CD4-positive, alpha-beta T cell treated with Interleukin-1 beta for 1 hour (primary cell): ENCODE measurements at places on chromosomes 6 and 20.
A peak's percentile ranks its signal among the peaks of the same experiment; 100 is the strongest.

- no peak for DNase-seq
Measured at GRCh38 chr6:71737953-71738352, 148.4 kb upstream of the RIMS1 start.

- no peak for DNase-seq
Measured at GRCh38 chr20:62051144-62051543, 14.5 kb downstream of the TAF4 start.

DNA sequence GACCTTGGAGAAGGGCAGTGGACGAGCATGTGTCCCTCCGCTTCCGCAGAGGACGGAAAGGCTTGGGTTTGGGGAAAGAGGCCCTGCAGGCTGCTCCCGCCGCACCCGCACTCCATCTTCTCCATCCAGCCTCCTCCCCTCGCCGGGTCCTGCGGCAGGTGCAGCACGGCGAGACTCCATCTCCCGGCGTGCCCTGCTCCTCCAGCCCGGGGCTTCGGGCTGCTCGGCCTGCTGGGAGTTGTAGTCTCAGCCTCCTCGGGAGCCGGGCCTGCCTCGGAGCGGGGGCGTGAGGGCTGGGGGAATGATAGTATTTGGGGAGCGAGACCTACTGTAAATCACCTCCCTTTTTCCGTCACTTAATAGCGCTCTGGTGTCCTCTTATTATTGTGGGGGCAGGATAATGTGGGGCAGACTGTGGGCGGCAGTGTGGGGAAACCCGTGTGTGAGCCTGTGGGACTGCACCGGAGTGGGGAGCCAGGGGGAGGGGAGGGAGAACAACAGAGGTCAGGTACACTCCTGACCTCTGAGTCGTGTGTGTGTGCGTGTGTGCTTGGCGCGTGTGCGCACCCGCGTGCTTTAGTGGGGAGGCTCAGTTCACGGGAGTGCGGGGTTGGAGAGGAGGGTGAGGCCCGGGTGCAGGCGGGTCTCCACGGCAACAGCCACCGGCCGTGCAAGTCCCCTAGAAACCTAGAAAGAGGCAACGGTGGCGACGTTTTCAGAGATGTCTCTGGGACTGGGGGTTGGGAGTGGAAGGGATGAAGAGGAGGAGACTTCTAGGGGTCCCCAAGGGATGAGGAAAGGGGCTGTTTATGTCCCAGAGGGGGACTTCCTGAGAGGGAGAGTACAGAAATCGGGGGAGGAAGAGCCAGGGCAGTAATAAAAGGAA lies 4.1 kb downstream of the TTBK1 start:
- peak; percentile 82 for DNase-seq

GRCh38 chr6:17103715-17104114 lies 1.9 kb downstream of the STMND1 start:
- DNase-seq = no peak

- DNase-seq = no peak
Measured at GRCh38 chr6:129643968-129644367, 66.0 kb downstream of the ARHGAP18 start.

- no peak for DNase-seq
Measured at GRCh38 chr20:8930726-8931125, 138.2 kb upstream of the PLCB4 start.

DNA sequence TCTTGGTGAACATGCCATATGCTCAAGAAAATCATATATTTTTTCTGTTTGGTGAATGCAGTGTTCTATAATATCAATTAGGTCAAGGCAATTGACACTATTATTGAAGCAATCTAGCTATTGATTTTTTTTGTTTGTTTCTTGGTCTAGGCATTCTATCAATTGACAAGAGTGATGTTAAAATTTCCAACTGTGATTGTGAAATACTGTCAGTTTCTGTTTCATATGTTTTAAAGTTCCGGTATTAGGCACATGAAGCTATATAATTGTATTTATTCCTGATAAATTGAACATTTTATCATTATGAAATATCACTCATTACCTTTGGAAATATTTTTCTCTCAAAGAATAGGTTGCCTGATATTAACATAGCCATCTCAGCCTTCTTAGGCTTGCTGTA lies 653.4 kb downstream of the HDGFL1 start:
- DNase-seq = no peak

DNA sequence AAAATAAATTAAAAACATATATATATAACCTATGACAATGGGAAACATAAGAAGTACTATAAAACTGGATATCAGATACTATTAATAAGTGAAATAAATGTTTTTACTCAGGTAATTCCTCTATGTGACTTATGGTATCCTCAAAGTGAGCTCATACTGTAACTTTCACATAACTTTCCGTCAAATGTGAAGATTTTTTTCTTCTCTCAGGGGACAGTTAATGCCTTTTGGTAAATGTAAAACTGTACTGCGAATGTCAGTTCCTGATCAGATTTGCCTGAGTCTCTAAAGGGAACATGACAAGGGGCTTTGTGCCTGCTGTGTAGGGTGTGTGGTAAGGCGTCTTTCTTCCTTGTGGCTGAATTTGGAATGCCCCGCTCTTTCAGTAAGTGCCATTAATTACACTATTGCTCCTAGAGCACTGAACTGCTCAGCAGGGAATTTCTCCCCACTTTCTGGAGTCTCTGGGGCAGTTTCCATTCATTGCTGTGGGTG lies 271.8 kb downstream of the PRL start:
- no peak for DNase-seq

DNA sequence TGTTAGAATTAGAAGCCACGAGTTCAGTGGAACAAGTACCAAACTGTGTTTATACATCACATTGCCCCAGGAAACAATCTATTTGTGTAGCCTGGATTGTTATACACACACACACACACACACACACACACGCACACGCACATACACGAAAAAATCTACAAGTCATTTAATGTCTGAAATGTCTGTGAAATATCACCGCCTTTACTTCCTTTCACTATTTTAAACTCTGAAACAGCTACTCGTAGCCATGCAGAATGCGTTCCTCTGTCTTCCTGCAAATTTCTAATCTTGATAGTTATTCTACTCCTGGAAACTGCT lies 84.4 kb upstream of the SCAF8 start:
- no peak for DNase-seq

DNA sequence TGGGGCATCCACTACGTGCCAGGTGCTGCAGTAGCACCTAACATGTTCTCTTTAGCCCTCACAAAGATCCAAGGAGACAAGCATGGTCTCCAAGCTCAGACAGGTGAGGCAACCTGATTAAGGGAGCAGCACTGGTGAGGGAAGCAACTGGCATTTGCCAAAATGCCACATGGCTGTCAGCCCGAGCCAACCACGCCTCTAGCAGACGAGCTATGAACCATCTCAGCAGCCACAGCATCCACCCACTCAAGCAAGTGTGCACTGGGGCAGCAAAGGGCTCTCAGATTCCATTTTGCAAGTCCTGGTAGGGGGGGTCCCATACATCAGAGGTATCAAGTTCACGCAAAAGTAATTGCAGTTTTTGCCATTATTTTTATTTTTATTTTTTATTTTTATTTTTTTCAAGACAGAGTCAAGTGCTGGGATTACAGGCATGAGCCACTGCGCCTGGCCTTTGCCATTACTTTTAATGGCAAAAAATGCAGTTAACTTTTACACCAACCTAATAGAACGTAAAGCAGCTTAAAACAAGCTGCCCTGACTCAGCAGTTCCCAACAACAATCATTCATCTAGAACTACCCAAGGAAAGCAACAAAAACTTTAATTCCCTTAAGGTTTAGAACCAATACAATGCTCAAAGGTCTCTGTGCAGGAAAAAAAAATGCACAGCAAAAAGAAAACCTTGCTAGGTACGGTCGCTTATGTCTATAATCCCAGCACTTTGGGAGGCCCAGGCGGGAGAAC lies 36.3 kb upstream of the SPDEF start:
- DNase-seq = no peak

DNA sequence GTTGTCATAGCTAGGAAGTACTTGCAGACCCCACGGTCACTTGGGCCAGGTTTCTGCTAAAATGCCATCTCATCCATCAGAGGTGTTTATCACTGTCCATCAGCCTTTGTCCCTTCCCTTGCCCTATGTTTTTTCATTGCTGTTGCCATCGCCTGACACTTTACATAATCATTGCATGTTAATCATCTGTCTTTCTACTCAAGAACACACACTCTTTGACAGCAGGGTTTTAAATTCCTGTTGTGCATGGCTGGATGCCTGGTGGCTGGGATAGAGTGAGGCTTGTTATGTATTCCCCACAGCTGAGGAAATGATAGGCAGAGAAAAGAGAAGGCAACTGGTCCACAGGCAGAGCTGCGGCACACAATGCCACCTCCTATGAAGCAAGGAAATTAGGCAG lies 11.7 kb upstream of the C6orf118 start:
- DNase-seq = no peak

- DNase-seq = no peak
Measured at GRCh38 chr20:40770564-40771307, 81.7 kb upstream of the MAFB start.

- no peak for DNase-seq
Measured at GRCh38 chr6:156689656-156690055, 87.5 kb upstream of the ARID1B start.

DNA sequence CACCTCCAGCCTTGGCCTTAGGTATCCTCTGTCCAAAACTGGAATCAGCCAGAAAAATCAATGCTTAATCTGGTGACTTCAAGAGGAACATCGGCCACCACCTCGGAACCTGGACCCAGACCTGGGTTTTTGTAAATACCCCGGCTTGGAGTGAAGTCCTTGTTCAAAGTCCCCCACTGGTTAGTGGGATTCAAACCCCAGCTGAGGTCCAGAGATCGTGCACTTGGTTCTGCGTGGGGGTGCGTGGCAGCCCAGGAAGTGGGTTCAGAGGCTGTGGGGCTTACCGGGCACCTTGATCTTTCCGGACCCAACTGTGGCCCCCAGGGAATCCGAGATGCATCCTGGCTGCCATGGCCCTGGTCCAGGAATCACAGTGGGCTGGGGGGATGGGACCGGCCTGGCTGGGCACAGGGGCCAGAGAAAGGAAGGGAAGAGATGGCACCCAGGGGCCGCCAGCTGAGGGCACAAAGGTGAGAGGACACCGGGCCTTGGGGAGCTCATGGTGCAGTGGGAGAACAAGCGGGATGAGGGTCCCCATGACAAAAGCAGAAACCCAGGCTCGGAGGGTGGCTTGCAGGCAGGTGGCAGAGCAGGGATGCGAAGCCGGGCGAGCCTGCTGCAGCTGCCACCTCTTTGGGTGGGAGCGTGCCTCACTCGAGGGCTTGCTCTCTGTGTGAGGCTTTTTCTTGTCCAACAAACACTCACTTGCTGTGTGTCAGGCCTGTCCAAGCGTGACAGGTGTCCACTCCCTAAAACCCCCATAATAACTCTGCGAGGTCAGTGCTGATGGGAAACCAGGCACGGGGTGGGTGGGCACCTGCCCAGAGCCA lies 27.7 kb downstream of the ZBP1 start:
- no peak for DNase-seq

GRCh38 chr6:30465595-30466306 lies 23.6 kb upstream of the HLA-E start:
- no peak for DNase-seq

DNA sequence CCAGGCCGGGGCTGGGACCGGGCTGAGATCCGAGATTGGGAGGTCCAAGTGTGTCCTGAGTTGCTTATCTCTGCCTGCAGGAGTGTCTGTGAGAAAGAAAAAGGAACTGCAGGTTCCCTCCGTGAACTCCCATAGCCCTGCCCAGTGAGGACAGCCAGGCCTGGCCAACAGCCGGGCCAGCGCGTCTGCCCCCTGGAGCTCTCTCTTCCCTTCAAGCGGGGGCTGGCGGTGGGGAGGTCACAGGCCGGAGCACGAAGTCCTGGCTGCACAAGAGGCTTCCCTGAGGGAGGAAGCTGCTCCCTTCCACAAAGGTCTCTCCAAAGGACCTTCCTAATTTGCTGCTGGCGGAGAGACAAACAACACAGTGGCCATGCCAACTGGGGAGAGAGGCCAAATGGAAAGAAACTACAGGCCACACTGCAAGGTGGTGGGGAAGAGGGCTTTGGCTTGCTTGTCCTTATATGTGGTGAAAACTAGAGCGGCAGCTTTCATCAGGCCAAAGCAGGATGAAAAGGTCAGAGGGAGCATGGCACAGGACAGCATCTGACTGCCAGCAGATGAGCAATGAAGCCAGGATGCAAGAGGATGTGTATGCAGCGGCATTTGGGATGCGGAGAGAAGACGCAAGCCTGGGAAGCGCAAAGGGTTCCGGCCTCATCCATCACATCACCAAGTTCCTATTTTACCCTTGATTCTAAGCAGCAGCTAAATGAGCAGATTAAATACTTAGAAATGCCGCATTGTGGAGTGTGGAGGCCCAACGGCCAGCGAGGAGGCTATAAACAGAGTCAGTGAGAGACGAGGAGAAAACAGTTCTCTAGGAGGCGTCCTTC lies 260.0 kb downstream of the ERMARD start:
- DNase-seq = no peak

- DNase-seq = no peak
Measured at GRCh38 chr20:63794614-63795013, 36.5 kb downstream of the ZBTB46 start.

GRCh38 chr6:37136821-37137200 lies 33.1 kb upstream of the PIM1 start:
- no peak for DNase-seq

DNA sequence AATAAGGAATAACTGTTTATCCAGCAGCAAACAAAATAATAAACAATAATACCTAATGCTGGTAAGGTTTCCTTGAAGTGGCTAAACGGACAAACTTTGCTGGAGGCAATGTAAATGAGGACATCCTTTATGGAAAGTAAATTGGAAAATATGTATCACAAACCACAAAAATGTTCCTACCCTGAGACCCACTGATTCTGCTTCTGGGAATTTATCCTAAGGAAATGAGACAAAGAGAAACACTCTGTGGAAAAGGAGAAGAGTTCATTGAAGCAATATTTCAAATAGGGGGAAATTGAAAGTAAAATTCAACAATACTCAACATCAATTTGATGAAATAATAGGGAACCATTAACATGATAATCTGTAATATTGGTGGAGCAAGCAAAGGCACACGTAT lies 37.9 kb downstream of the MAFB start:
- no peak for DNase-seq

- no peak for DNase-seq
Measured at GRCh38 chr20:650954-651353, 2.0 kb downstream of the SRXN1 start.

DNA sequence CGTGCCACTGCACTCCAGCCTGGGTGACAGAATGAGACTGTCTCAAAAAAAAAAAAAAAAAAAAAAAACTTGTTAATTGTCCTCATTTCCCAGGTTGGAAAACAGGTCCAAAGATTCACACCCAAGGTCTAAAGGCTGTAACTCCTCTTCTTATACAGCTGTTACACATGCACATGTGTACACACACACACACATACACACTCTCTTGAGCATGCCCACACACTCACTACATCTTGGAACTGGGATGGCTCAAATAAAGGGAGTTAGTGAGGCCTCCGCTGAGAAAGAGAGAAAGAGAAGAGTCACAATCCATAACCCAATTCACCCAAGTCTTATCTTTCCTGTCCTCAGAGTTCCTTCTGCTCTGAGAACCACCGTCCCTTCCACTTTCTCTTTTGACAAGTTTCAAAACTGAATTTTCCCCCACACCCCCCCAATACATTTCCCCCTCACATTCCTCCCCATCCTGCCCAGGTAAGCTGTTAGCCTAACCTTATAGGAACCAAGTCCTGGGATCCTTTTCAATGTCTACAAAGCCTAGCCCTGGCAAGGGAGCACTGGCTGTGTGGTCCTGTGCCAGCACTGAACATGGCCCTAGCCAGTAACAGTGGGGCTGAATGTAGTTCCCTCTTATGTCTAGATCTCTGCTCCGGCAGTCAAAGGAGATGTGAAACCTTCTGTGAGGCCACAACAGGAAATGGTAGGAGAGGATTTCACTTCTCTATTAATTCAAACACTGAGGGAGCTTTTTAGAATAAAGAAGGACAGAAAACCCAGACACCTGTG lies 3.2 kb upstream of the HLA-DMB start:
- DNase-seq = peak; percentile 55

- DNase-seq = no peak
Measured at GRCh38 chr6:11917951-11918738, 94.0 kb upstream of the HIVEP1 start.
